ENCODE measurements at places on chromosomes 3 and 15.

DNA sequence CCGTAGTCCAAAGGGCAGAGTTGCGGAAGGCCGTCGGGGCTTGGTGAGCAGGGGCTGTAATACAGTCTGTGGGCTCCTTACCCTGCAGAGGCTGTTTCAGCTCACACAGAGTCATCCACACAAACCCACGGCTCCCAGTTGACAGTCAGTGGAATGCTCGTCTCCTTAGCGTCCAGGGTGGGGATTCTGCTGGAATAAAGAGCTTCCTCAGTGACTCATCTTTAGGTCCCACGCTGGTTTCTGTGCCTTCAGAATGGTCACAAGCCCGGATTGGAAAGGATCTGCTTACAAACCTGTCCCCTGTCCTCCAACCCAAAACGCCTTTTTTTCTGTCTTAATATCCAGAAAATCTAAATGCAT, 201.3 kb upstream of the TPM1 start:
- no peak for DNase-seq

DNA sequence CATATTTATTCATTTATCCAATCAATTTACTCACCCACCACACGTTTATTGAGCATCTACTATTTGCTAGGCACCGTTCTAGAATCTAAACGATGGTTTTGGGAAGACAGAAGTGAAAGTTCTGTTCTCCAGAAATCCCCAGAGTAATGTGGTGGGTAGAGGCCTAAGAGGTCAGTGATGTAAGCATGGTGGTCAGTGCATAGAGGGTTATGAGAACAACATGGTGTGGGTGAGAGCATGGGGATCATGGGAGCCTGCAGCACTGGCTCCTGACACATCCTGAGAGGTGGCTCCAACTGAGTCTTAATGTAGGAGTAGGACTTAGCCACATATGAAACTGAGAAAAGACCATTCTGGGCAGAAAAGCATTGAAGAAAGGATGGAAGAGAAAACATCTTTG, 85.3 kb upstream of the TNFAIP8L3 start:
- no peak for DNase-seq

GRCh38 chr3:196660381-196661166, 21.1 kb downstream of the NRROS start:
- peak; percentile 61 for DNase-seq

GRCh38 chr3:195105389-195105788, 165.6 kb downstream of the XXYLT1 start:
- no peak for DNase-seq

- no peak for DNase-seq
Observed at GRCh38 chr3:96266395-96267190, 547.8 kb upstream of the EPHA6 start.

GRCh38 chr3:164791263-164791662, 287.0 kb downstream of the SI start:
- peak; percentile 62 for DNase-seq

DNA sequence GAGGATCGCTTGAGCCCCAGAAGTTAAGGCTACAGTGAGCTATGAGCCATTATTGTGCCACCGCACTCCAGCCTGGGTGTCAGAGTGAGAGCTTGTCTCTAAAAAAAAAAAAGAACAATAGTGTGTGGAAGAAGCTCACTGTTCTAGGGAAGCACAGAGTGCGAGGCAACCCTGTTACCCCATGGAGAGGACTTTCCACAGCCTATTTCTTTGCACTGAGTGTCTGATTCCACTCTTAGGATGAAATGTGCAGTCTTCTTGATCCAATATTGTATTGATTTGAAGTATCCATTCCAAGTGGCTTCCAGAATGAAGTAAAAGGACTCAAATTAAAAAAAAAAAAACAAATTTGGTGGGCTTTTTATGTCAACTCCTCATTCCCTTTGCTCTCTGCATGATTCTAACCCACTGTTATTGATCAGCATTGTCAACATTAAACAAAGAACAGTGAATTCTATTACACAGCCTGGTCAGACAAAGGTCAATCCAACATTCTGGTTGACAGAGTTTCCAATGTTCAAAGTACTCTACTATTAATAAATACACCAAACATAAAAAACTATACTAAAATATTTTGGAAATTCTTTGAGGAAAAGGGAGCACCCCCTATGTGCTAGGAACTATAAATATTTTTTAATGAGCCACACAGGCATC, 150.2 kb upstream of the PTPRG start:
- no peak for DNase-seq

DNA sequence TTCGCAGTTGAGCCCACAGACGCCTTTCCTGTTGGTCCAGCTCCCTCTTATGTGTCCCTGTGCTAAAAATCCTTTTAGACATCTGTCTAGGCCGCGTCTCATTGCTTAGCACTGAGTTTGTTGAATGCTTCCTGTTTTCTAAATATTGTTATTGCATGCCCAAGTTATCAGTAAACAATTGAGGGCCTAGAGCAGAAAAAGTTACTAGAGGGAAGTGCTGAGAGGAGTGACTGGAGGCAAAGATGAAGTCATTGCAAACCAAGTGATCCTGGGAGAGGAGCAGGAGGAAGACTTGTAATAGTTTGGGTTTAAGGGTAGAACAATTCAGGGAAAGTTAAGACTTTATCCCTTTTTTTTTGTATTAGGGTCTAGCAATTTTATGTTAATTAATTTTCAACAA, 88.1 kb downstream of the DCUN1D1 start:
- no peak for DNase-seq

- peak; percentile 19 for DNase-seq
Observed at GRCh38 chr3:157335233-157336076, 101.2 kb upstream of the PTX3 start.

DNA sequence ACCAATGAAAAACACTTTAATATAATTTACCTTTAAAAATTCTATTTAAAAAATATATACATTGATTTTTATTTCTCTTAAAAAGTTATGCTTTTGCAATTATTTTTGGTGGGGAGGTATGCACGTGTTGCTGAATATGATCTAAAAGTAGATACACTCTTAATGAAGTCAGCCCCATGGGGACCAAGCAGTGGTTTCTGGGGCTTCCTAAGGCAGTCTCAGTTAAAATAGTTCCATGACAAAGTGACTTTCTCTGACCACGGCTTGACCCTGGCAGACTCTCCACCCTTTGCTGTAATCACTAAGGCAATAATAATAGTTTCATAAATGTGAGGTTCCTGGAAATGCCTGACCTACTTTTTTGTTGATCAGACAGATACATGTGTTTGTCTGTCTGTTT, 50.4 kb downstream of the CCR4 start:
- DNase-seq, result no peak

DNA sequence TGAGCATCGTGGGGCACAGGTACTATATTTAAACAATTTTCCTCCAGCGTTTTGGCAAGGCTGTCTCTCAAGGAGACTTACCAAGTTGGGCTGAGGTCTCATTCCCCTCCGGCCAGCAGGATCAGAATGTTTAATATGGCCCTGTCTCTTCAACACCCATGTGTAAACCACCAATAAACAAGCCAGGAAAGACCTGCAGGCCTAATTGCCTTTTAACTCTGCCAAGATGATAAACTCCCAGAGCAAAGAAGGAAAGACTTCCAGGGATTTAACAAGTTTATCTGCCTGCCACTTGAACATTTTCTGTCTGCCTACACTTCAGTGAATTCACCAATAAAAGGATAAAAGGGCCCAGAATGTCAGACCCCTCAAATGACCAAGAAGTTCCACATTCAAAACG, 130.3 kb upstream of the WNT5A start:
- no peak for DNase-seq

DNA sequence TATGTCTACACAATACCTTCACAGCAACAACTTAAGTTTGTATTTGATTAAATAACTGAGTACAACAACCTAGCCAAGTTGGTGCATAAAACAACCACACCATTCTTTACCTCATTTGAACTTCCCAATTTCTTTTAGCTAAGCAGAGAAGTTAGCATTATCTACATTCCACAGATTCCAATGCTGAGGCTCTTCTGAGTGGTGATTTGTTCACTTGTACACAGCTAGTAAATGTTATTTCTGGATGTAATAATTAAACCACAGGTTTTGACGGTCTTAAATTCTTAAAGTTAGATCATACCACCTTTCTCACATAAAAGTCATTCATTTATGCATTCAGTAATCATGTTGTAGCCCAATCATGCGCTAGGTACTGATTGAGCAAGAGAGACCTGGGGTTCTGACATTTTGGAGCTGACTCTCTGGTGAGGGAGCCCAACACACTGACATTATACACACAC, 102.5 kb downstream of the SST start:
- no peak for DNase-seq

GRCh38 chr15:65285291-65286068, 1.2 kb downstream of the PARP16 start:
- DNase-seq, result no peak

GRCh38 chr3:46095307-46095706, 68.0 kb upstream of the XCR1 start:
- DNase-seq, result no peak

DNA sequence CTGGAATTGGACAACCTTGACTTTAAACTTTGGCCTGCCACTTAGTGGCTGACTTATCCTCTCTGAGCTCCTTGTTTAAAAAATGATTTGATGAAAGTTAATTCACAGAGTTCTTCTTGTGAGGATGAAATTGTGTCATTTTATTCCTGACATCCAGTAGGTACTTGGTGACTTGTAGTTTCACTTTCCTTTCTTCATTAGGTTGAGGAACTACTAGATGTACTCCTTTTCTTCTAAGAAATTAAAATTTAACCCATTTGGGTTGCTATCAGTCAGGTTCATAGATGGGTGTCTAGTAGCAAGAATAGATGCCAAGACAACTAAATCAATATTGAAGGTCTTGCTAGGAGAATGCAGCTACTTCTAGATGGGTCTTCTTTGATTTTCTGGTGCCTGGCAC, 5.2 kb downstream of the NR1D2 start:
- no peak for DNase-seq

DNA sequence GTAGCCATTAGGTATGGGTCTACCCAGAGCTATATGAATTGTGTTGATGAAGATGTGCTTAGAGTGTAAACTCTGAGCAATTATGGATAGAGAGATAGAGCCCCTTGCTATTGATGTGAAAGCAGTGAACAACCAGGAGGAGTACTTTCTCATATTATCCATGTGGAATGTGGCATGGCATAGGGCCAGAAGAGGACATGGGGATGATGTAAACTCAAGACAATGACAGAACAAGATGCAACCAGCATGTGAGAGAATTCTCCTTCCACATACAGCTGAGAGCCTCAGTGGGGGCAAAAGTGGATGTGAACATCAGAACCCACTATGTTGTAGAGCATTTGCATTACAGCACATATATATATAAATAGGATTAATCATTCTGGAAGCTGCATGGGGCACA, 36.4 kb upstream of the BNC1 start:
- no peak for DNase-seq

DNA sequence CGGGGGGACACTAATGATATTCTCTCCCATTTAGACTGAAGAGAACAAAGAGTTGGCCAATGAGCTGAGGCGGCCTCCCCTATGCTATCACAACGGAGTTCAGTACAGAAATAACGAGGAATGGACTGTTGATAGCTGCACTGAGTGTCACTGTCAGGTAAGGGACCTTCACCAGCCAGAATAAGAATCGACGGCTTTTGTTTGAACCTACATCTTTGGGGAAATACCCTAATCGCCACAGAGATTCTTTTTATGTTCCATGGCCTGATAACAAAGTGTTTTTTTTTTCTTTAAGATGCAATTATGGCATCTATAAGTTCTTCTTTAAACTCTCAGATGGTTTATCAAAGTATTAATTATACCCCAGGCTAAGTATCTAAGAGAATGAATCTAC, 3.4 kb downstream of the THBS1 start:
- DNase-seq, result no peak

GRCh38 chr3:110881069-110881468, 190.5 kb upstream of the NECTIN3 start:
- peak; percentile 82 for DNase-seq

- peak; percentile 1 for DNase-seq
Observed at GRCh38 chr15:85414495-85414894, 34.1 kb downstream of the AKAP13 start.

GRCh38 chr3:139577909-139578308, 38.4 kb upstream of the RBP1 start:
- no peak for DNase-seq

DNA sequence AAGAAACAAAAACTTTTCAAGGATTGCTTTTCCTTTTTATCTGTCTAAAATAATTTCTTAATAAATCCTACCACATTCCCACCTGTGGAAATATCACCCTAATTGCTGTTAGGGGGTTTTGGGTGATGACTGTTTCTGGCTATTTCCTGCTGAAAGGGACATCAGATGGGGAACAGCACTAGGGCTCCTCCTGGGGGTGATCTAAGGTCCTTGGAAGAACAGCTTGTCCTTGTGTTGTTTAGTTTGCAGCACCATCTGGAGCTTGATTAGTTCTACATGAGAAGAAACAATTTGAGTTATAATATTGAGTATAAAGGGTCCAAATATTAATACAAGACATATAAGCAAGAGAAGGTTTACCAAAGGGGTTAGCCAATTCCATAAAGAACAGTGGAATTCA, 18.7 kb downstream of the OR5H15 start:
- DNase-seq, result no peak

Measured in DMS153 (cell line).